ENCODE measurements at places on chromosomes 3 and 15.

DNA sequence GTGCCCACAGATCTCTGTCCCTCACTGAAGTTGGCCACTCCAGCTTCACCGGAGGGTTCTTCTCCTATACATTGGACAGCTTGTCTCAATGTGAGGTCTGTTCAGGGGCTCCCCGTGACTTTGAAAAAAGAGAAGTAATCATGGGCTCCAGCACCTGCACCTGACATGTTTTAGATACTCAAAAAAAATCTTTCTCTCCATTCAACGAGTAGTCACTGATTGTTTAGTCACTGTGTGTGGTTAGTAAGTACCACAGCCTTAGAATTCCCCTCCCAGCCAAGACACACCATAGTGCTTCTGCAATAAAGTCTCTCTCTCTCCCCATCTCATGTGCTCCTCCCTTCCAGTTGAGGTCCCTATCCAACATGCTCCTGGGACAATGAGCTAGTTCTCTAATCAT is 18.6 kb downstream of the CCR9 start:
- no peak for DNase-seq

- DNase-seq = no peak
These were observed 6.2 kb upstream of the TIPARP start for GRCh38 chr3:156668073-156668763.

GRCh38 chr3:114481113-114481512 is 187.3 kb downstream of the TIGIT start:
- no peak for DNase-seq

DNA sequence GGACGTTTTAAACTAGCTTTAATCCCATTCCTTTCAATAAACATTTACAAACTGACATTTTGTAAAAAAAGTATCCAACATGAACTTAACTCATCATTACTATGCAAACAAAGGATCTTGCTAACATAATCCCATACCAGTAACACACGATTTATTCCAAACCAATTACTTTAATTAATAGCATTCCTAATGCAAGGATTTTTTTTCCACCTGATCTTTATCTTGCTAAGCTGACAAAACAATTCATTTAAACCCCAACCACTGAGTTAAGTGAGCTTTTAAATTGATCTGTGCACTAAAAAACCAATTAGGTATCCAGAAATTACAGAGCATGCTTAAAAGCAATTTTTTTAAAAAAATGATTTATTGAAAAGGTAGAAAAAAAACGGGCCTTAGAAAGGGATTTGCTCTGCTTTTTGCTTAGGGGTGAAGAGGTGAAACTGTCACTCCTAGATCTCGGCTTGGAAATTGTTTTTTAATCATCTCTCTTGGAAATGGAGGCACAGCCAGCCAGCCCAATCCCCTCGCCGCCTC is 1.2 kb downstream of the SH3BP5 start:
- DNase-seq = no peak

GRCh38 chr15:101639667-101640066 is 12.5 kb downstream of the TM2D3 start:
- no peak for DNase-seq

DNA sequence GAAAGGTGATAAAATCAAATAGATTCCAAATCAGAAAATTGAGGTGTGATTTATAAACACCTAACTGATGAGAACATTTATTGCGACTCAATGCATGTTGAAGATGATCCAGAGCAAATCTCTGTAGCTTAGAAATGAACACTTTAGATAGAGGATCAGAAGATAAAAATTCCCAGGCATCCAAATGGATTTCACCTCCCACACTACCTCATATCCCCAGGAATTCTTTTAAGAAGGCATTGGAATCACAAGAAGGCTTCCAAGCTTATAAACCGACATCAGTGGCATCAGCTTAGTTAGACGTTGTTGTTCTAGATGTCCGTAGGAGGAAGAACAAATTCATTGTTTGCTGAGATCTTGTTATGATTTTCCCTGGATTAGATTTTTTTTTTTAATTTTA is 154.4 kb downstream of the EBLN2 start:
- DNase-seq = no peak

DNA sequence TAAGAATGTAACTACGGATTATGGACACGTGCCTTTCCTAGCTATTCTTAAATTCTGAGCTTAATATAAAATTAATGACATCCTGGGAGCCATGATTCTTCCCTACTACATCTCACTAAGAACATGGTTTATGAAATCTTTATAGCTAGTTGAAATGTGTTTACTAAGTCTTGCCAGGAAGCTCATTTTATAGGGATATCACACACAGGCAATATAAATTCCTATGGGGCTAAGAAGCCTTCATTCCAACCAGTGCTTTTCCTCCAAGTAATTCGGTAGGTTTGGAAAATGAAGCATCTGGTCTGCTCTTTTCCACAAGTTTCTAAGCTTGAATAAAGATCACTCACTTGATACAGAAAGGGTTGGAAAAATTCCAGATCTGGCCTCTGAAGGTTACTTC is 802.6 kb downstream of the FHIT start:
- DNase-seq = no peak

GRCh38 chr3:163523375-163523774 is 1554.9 kb downstream of the SI start:
- no peak for DNase-seq

DNA sequence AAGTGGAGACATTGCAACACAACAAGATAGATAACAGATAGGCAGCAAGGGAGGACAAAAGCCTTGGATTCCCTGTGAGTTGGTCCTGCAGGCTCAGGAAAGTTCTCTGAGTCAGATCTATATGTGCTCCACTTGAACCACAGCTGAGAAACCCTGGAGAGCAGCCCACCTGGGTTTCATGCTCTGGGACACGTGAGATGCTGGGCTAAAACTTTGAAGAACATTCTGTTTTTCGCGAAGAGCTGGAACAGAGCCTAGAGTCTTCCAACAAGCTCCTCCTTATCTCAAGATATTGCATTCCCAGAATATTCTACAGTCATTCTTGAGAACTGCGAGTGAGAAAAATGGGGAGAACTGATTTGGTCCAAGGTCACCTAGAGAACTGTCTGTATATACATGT is 583.0 kb upstream of the ROBO1 start:
- DNase-seq = no peak

DNA sequence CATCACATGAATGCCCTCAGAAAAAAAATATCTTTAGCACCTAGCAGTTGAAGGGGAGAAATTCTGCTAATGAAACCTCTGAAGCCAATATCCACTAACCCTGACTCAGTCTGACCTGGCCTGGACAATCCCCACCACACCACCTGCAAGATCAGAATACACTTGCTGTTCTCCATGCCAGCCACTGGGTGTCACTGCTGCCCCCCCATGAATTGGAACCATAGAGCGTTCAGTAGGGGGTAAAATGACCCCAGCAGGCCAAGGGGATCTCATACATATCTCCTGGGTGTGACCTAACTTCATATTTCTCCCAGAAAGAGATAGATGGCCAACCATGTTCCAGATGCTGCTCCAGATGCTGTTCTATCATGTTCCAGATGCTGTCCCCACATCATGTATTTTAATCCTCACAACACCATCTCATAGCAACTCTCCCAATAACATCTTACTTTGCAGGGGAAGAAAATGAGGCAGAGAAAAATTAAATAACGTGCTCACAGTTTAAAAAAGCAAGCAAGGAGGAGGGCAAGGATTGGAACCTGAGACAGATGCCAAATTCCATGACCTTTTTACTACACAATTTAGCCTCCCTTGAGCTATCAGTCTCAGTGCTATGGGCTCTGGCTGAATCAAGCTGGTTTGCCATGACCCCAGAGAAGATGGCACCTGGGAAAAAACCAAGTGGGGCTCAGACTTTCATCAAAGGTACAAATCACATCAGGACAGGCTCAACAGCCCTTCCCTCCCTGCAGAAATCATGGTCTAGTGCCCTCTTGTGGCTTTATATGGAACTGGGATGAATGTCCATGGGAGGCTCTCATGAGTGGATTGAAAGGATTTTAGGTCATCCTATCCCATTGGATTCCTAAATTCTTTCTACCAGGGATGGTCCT is 12.4 kb downstream of the NTRK3 start:
- no peak for DNase-seq

- DNase-seq = no peak
These were observed 98.1 kb downstream of the DNAJB8 start for GRCh38 chr3:128368626-128369025.

DNA sequence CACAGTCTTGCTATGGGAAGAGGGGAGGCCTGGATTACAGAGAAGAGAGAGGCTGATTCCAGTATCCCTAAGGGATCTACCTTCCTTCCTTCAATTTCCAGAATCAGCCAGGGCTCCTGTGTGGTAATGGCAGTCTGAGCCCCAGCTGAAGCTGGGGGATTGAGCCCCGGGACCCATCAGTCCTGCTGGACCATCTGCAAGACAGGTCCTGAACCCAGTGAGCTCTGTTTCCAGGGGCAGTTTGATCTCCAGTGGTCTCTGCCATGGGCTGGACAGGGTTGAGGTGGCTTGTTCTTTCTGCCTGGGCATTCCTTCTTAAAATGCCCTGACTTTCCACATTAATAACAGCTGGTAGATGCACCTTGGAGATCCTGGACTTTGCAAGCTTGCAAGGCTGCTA is 685.2 kb downstream of the TBL1XR1 start:
- DNase-seq = no peak

Measured in stimulated activated CD8-positive, alpha-beta memory T cell treated with anti-CD3 and anti-CD28 coated beads, Interleukin-12 subunit alpha, Interleukin-12 subunit beta, amount 100 ng/mL, for 4 hours (primary cell).